ENCODE measurements at places on chromosomes 5 and 9. TPM values are rescaled to one million over a fixed set of nuclear protein-coding genes. Genes with fewer than 3 reads are reported as not detected.

DNA sequence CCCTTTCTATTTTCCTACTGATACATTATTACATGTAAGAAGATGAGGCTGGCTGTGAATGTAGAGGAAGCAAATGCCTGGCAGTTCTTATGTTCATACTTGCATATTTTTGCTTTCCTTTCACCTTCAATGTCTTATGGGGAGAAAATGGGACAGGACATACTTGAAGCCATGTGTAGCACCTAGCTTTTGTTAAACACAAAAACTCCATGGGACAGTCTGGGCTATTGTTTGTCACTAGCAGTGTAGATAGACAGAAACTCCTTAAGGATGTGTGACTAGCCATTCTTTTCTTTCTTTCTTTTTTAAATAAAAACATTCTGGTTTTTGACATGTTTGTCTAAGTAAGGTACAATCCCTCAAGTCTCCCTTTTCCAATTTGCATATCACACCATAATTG is 122.7 kb downstream of the ARL15 start:
- H3K27me3 ChIP-seq: no peaks in the 10 kb centered on the region
- no peak overlapping the region for H3K4me3 ChIP-seq
- no peak overlapping the region for H3K27ac ChIP-seq
- H3K4me1 ChIP-seq: no peaks in the 10 kb centered on the region
- no peak for DNase-seq
- H3K36me3 ChIP-seq: no peaks in the 10 kb centered on the region

DNA sequence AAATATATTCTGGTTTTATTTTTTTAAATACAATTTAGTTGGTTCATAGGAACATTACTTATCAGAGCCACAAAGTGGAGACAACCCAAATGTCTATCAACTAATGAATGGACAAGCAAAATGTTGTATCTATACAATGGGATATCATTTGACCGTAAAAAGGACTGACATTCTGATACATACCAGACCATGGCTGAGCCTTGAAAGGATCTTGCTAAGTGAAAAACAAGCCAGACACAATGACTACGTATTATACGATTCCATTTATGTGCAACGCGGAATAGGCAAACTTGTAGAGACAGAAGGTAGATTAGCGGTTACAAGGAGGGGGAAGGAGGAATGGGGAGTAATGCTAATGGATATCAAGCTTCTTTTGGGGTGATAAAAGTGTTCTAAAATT is 621.6 kb downstream of the BNC2 start:
- no peaks in the 10 kb centered on the region for H3K36me3 ChIP-seq
- H3K4me1 ChIP-seq: no peaks in the 10 kb centered on the region
- no peaks in the 10 kb centered on the region for H3K27me3 ChIP-seq
- no peak for DNase-seq

DNA sequence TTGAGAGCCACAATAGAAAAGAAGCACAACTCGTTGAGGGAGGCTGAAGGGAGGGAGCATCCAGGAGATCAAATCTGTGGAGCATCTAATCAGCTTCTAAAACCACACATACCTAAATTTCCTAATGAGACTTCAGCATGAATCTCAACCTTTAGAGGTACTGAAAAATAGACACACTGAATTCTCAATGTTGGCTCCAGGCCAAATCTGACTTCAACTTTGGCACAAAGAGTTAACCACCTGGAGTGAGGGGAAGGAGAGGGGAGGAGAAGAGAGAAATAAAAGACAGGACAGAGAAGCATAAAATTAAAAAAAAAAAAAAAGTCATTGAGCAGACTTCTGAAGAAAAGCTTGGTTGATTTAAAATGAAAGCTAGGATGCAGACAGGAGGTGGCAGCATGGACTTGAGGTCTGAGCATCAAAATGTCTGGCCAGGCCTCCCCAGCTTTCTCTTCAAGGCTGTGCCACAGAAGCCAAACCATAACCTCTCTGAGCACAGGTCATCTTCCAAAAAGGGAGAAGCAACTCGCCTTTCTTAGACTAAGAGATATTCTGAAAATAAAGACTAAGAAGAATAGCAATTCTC is 205.6 kb downstream of the DENND1A start:
- H3K27me3 ChIP-seq: no peaks in the 10 kb centered on the region
- no peak overlapping the region for H3K4me3 ChIP-seq
- no peak overlapping the region for H3K27ac ChIP-seq
- no peaks in the 10 kb centered on the region for H3K4me1 ChIP-seq
- no peak for DNase-seq

DNA sequence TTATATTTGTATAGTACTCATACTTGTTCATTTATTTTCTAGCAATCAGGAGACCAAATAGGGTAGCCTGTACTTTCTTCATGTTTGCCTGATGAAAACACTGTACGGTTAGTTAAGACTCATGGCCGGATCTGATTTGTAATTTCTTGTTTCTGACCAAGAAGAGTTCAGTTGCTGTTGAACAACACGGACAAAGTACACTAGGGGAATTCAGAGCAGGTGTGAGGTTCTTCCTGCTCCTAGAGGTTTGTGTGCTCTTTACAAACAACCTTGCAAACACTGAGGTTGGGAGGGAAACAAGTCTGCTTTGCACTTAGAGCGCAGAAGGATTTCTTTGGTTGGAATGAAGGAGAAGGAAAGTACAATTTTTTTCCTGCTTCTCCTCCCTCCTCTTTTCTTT is 69.7 kb downstream of the TRIO start:
- no peak overlapping the region for H3K27ac ChIP-seq
- no peaks in the 10 kb centered on the region for H3K4me1 ChIP-seq
- no peaks in the 10 kb centered on the region for H3K36me3 ChIP-seq
- H3K4me3 ChIP-seq: no peak overlapping the region
- no peak for DNase-seq

GRCh38 chr9:123373447-123373923 is 17.5 kb downstream of the CRB2 start:
- no peaks in the 10 kb centered on the region for H3K27me3 ChIP-seq
- H3K27ac ChIP-seq: no peak overlapping the region
- H3K36me3 ChIP-seq: no peaks in the 10 kb centered on the region

DNA sequence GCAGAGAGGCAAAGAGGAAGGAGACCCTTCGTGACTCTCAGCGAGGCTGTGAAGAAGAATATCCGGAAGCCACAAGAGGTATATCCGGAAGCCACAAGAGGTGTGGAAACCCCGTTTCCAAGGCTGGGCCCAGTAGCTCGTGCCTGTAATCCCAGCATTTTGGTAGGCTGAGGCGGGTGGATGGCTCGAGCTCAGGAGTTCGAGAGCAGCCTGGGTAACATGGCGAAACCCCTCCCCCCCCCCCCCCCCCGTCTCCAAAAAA is 612 bp upstream of the BBLN start:
- H3K4me1 ChIP-seq: peaks cover 11% of the 10 kb centered on the region
- H3K27me3 ChIP-seq: no peaks in the 10 kb centered on the region
- no peaks in the 10 kb centered on the region for H3K36me3 ChIP-seq
- H3K27ac ChIP-seq: peak overlapping the region; percentile 78

Gene HNRNPAB
- total RNA-seq: 76.5 TPM

Gene HEMGN
- 4.3 TPM for total RNA-seq

GRCh38 chr9:72907421-72907820 is 45.4 kb downstream of the ALDH1A1 start:
- DNase-seq: no peak
- H3K27ac ChIP-seq: no peak overlapping the region
- H3K4me1 ChIP-seq: no peaks in the 10 kb centered on the region
- H3K36me3 ChIP-seq: no peaks in the 10 kb centered on the region
- no peak overlapping the region for H3K4me3 ChIP-seq

DNA sequence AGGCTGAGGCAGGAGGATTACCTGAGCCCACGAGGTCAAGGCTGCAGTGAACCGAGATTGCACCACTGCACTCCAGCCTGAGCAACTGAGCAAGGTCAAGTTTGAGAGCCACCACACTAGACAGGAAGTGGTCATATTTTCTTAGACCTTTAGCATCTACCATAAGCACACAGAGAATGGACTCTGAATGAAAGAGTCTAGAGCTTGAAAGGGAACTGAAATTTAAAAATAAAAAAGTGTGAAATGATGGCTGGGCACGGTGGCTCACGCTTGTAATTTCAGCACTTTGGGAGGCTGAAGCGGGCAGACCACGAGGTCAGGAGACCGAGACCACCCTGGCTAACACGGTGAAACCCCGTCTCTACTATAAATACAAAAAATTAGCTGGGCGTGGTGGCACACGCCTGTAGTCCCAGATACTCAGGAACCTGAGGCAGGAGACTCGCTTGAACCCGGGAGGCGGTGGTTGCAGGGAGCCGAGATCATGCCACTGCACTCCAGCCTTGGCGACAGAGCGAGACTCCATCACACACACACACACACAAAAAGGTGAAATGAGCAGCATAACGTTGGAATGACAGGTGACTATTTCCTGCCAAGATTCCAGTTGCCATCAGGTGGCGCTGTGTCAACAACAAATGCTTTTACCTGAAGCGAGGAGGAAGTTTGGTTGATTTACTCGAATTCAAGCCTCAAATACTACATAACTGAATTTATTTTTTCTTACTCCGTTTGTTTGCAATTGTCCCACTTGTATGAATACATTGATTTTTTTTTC is 21.3 kb upstream of the AK3 start:
- no peaks in the 10 kb centered on the region for H3K4me1 ChIP-seq
- no peak overlapping the region for H3K27ac ChIP-seq
- peak; percentile 78 for DNase-seq
- no peak overlapping the region for H3K4me3 ChIP-seq
- no peaks in the 10 kb centered on the region for H3K36me3 ChIP-seq
- no peaks in the 10 kb centered on the region for H3K27me3 ChIP-seq

Gene ZDHHC12
- total RNA-seq: 25.7 TPM

DNA sequence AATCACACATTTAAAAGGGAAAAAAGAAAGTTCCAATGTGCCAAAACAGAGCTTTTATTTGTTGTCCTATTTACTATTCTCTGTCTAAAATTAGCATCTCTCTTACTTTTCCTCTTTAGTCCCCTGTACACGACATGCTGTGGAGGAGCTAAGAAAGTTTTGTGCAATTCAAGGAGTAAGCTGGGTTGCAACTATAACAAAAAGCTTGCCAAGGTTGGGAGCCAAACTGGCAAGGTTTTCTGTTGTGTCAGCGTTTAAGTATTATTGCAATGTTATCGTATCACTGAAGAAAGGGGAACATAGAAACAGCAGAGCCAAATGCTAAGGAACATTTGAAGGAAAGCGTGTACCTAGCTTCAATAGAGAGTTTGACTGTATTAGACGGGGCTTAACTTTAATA is 680.8 kb downstream of the CETN3 start:
- no peak overlapping the region for H3K27ac ChIP-seq
- no peaks in the 10 kb centered on the region for H3K4me1 ChIP-seq
- H3K4me3 ChIP-seq: no peak overlapping the region
- no peaks in the 10 kb centered on the region for H3K36me3 ChIP-seq
- no peak for DNase-seq

GRCh38 chr5:42005561-42006153 is 80.6 kb downstream of the FBXO4 start:
- no peak overlapping the region for H3K4me3 ChIP-seq
- H3K27ac ChIP-seq: no peak overlapping the region
- H3K36me3 ChIP-seq: no peaks in the 10 kb centered on the region
- H3K27me3 ChIP-seq: no peaks in the 10 kb centered on the region

DNA sequence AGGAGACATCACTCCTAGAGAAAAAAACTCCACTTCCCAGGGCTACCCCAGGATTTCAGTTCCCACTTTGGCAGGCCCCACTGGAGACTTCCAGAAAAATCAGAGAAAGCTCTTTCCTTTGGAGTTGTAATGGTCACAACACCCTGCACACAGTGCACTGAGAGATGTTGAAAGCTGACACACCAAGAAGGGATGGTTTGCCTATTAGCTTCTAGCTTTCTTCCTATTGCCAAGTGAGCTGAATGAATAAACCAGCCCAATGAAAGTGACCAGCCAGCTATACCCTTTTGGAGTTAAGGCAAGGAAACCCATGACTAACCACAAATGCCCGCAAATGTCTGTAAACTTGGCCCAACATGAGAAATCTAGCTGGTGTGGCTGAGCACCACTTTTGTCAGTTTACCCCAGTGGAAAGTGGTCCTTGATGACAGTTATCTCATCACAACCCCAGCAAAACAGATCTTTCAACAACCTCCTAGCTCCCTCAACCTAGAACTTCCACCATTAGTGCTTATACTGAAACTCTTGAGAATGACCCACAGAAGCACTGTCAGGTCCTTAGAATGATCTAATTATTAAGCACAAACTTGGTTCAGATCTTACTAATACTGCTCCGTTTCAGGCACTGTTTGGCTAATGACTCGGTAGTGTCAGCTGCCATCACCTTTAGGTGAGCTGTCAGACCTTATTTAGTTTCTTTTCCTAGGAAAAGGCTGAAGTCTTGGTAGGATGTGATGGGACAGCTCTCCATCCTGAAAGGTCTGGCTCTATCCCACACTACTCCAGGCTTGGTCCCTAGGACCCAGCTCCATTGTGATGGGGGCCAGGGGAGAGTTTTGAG is 11.2 kb downstream of the IRF1 start:
- H3K36me3 ChIP-seq: peaks cover 12% of the 10 kb centered on the region
- H3K4me1 ChIP-seq: peaks cover 84% of the 10 kb centered on the region
- H3K27me3 ChIP-seq: no peaks in the 10 kb centered on the region

GRCh38 chr5:148839960-148840359 is 13.5 kb downstream of the ADRB2 start:
- no peaks in the 10 kb centered on the region for H3K27me3 ChIP-seq
- no peaks in the 10 kb centered on the region for H3K36me3 ChIP-seq
- DNase-seq: no peak
- H3K27ac ChIP-seq: no peak overlapping the region
- peaks cover 58% of the 10 kb centered on the region for H3K4me1 ChIP-seq
- no peak overlapping the region for H3K4me3 ChIP-seq

Gene INSL4
- not detected for total RNA-seq

DNA sequence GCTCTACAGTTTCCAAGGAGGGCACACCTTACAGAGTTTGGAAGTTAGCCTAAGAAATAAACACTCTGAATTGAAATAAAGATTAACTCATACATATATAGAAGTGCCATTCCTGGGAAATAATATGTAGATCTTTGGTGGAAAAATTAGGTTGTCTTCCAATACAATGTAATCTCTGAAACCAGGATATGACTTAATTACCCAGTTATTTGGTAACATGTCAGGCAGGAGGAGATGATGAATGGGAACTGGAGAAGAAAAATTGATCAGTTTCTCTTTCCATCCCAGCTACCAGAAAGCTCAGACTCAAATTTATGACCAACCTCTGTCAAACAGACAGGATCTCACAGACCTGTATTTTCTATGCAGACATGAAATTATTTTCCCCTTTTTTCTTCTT is 215.2 kb upstream of the SNX2 start:
- H3K4me1 ChIP-seq: no peaks in the 10 kb centered on the region
- H3K27me3 ChIP-seq: no peaks in the 10 kb centered on the region
- no peak for DNase-seq
- H3K27ac ChIP-seq: no peak overlapping the region

Gene GDA
- total RNA-seq: not detected

DNA sequence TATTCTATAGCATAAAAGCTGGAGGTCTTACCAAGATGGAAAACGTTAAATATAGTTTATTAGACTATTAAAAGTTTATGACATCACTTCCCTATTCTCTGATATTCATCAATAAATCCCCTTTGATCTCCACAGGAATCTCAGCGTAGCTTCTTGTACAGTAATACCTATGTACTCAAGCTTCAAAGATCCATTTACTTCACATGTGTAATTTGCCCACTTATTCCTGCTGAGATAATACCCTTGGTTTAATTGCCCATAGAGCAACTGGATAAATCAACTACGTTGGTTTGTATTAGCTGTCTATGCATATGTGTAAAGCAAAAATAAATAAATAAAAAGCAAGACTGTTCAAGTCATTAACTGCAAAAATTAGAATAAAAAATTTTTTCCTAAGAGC is 219.7 kb downstream of the EFNA5 start:
- H3K36me3 ChIP-seq: no peaks in the 10 kb centered on the region

Gene NAIF1
- total RNA-seq: 13.3 TPM

GRCh38 chr5:39846144-39846543 is 421.4 kb upstream of the DAB2 start:
- no peaks in the 10 kb centered on the region for H3K4me1 ChIP-seq
- H3K27me3 ChIP-seq: no peaks in the 10 kb centered on the region
- H3K4me3 ChIP-seq: no peak overlapping the region
- DNase-seq: no peak
